ENCODE measurements at places on chromosomes 13 and 19. TPM values are rescaled to one million over a fixed set of nuclear protein-coding genes. Genes with fewer than 3 reads are reported as not detected.
A peak's percentile ranks its signal among the peaks of the same experiment; 100 is the strongest.

- no peaks in the 10 kb centered on the region for H3K4me1 ChIP-seq
- H3K27ac ChIP-seq = no peak overlapping the region
- H3K27me3 ChIP-seq = peaks cover 4% of the 10 kb centered on the region
- no peaks in the 10 kb centered on the region for H3K36me3 ChIP-seq
- no peak for DNase-seq
Observed at GRCh38 chr19:29517412-29517811, 8.4 kb upstream of the VSTM2B start.

DNA sequence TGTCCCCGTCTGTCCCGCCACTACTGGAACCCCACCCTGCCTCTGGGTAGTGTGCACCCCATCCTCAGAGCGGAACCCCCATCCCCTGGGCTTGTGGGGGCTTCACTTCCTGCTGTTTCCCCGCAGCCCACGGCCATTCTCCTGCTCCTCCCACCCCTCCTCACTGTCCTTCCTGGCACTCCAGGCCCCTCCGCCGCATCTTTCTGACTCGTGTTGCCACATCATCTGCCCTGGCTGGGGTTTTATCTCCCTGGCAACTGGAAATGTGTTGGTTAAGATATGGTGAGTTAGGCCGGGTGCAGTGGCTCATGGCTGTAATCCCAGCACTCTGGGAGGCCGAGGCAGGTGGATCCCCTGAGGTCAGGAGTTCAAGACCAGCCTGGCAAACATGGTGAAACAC, 37.3 kb downstream of the KDM4B start:
- peaks cover 6% of the 10 kb centered on the region for H3K36me3 ChIP-seq
- no peak for DNase-seq
- H3K27me3 ChIP-seq = no peaks in the 10 kb centered on the region
- no peak overlapping the region for H3K4me3 ChIP-seq

GRCh38 chr13:72164811-72165210, 297.8 kb upstream of the DACH1 start:
- DNase-seq = no peak
- no peak overlapping the region for H3K27ac ChIP-seq
- H3K27me3 ChIP-seq = no peaks in the 10 kb centered on the region
- H3K36me3 ChIP-seq = no peaks in the 10 kb centered on the region
- H3K4me3 ChIP-seq = no peak overlapping the region

DNA sequence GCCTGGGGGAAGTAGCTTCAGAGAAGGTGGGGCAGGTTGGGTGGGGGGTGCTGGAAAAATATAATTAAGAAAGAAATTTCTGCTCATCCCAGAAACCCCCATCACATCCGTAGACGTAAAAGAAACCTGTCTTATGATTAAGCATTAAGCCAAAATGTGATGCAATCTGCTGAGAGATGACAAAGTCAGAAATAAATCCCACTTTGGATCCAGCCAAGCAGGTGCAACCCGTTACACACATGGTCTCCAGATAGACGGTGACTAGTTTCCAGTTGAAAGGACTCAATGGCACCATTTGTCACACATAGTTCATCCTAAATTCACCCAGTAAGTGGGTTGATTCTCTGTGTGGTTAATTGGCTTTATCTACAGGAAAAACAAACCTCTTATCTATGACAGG, 34.1 kb downstream of the PSG5 start:
- H3K4me1 ChIP-seq = no peaks in the 10 kb centered on the region
- H3K36me3 ChIP-seq = no peaks in the 10 kb centered on the region

DNA sequence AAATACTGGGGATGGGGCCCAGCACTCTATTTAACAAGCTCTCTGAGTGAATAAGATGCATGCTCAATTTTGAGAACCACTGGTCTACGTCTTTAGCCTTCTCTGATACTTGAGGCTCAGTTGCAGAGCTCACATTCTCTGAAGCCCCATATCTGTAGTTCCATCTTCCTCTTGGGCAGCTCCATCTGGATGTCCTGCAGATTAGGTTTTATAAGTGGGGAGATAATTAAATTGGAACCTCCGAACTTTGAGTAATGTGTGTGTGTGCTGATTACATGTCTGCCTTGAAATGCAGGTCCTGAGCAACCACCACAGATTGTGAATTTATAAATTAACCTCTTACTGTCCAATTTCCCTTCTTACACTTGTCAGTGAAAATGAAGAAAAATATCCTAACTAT, 7.2 kb upstream of the RASL11A start:
- H3K27ac ChIP-seq = no peak overlapping the region
- DNase-seq = no peak
- H3K27me3 ChIP-seq = no peaks in the 10 kb centered on the region
- H3K4me1 ChIP-seq = peaks cover 37% of the 10 kb centered on the region
- H3K4me3 ChIP-seq = no peak overlapping the region

The FGF9 gene
- 0.04 TPM for total RNA-seq

The PLVAP gene
- not detected for total RNA-seq

DNA sequence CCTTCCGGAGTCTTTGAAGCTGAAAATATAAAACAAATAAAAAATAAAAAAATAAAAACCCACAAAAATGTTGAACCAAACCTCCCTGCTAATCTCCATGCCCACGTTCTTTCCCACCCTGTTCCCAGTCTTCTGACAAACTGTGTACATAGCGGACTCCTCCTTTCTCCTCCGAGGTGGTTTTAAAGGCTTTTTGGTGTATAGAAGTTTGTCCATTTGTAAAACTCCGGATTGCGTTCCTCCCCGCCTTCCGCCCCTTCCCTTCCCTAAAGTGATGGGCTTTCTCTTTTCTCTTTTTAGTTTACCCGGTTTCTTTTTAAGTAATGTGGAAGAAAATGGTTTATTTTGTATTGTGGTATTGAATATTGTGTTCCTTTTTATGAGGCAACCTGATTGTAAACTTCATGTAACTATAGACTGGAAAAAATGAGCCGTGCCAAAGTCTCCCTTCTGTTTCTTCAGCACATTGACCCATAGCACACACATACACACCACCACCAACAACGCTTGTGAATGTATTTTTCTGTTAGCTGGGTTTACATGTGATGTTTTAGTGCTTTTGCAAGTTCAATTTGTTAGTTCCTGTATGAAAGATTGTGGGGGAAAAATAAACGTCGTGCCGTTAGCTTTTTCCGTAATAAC, 4.4 kb downstream of the ZIC2 start:
- peaks cover 32% of the 10 kb centered on the region for H3K4me1 ChIP-seq
- H3K27ac ChIP-seq = peak overlapping the region; percentile 74
- no peak for DNase-seq
- H3K27me3 ChIP-seq = peaks cover 72% of the 10 kb centered on the region

The SIGLEC5 gene
- not detected for total RNA-seq

- DNase-seq = no peak
- no peaks in the 10 kb centered on the region for H3K36me3 ChIP-seq
- H3K27me3 ChIP-seq = peaks cover 38% of the 10 kb centered on the region
- no peak overlapping the region for H3K4me3 ChIP-seq
Observed at GRCh38 chr19:30256496-30256850, 115.7 kb upstream of the ZNF536 start.

GRCh38 chr13:71118779-71119364, 748.1 kb downstream of the DACH1 start:
- H3K4me1 ChIP-seq = no peaks in the 10 kb centered on the region
- no peaks in the 10 kb centered on the region for H3K27me3 ChIP-seq
- H3K4me3 ChIP-seq = no peak overlapping the region
- no peak overlapping the region for H3K27ac ChIP-seq

DNA sequence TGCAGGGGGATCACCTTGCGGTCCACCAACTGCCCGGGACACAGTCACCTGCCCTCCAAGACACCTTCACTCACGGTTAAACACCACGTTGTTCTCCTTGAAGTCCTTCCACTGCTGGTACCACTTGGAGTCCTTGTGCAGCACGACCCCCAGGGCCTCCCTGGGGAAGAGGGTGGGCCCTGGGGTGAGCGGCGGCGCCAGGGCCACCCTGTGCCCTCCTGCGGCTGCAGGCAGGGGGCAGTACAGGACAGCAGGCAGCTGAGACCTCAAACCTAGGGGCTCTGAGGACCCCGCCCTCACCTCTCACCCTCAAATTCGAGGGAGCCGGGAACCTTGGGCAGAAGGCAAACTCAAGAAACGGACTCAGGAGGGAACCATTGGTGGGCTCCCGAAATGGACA, 7.5 kb upstream of the CTXN1 start:
- H3K4me3 ChIP-seq = no peak overlapping the region
- H3K36me3 ChIP-seq = peaks cover 9% of the 10 kb centered on the region
- no peak for DNase-seq

GRCh38 chr19:11534538-11534937, 4.1 kb upstream of the CNN1 start:
- H3K27ac ChIP-seq = no peak overlapping the region
- peaks cover 13% of the 10 kb centered on the region for H3K4me1 ChIP-seq
- no peak overlapping the region for H3K4me3 ChIP-seq
- no peaks in the 10 kb centered on the region for H3K36me3 ChIP-seq
- DNase-seq = no peak
- peaks cover 11% of the 10 kb centered on the region for H3K27me3 ChIP-seq

GRCh38 chr13:50730496-50731351, 112.8 kb downstream of the DLEU7 start:
- H3K27me3 ChIP-seq = peaks cover 6% of the 10 kb centered on the region
- DNase-seq = no peak
- H3K4me3 ChIP-seq = no peak overlapping the region
- H3K36me3 ChIP-seq = peaks cover 6% of the 10 kb centered on the region

DNA sequence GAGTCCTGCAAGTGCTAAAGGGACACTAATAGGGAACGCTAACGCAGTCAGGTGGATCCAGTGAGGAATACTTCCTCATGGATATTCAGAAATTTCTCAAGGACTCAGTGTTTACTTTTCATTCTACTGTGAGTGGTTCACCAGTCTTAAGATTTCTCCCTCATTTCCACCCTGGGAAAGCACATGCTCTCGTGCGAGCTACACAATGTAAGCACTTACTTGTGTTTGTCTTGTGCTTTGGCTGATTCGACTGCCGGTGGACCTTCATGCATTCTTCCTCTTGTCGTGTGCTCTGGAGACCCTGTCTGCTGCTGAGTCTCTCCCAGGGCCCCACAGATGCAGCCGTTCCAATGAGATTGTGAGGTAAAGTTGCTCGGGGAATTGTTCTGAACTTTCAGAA, 180.1 kb downstream of the NUFIP1 start:
- H3K4me1 ChIP-seq = no peaks in the 10 kb centered on the region
- no peak for DNase-seq
- no peak overlapping the region for H3K27ac ChIP-seq
- no peaks in the 10 kb centered on the region for H3K36me3 ChIP-seq

- peaks cover 3% of the 10 kb centered on the region for H3K27me3 ChIP-seq
- no peak overlapping the region for H3K4me3 ChIP-seq
- no peak for DNase-seq
- no peaks in the 10 kb centered on the region for H3K36me3 ChIP-seq
- no peaks in the 10 kb centered on the region for H3K4me1 ChIP-seq
Observed at GRCh38 chr13:100922599-100922998, 248.0 kb upstream of the TMTC4 start.

DNA sequence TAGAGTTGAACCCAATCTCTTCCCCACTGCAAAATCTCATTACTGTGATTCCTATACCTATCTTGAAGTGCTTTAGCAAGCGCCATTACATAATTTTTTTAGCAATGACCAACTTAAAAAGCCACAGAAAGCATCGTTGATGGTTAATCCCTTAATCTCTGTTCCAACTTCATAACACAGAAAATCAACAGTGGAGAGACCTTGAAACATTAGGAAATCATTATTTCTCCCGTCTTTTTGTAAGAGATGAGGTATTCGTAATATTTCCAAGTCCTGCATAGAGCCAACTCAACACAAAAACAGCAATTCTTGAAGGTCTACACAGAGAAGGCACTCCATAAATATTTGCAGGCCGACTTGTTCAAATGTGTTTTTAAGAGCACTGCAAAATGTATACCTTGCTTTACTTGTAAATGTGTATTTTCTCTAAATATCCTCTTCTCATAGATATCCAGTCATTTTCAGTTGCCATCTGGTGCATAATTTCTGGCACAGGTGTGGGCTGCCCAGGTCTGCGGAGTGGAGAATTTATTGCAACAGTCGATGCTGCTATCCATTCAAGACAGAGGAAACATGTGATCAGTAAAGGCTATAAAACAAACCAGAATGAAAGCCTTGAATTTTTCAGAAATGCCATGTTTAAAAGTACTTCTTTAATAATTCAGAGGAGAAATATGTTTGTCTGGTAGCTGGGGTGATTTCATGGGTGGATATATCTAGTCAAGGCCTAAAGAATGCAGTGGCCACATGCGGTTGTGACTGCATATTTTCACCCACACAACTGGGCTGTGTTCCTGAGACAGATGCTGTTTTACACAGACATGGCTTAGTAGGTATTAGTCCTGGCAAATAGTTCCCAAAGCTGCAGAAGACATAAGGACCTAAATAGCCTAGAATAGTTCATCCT, 234.3 kb upstream of the STARD13 start:
- no peak for DNase-seq
- no peaks in the 10 kb centered on the region for H3K27me3 ChIP-seq
- no peak overlapping the region for H3K4me3 ChIP-seq
